ENCODE measurements at places on chromosomes 7 and 10.

- no peak for DNase-seq
Observed at GRCh38 chr10:6223981-6224380, 21.2 kb downstream of the PFKFB3 start.

GRCh38 chr10:102231357-102232318, 5.5 kb downstream of the ELOVL3 start:
- peak; percentile 28 for DNase-seq

DNA sequence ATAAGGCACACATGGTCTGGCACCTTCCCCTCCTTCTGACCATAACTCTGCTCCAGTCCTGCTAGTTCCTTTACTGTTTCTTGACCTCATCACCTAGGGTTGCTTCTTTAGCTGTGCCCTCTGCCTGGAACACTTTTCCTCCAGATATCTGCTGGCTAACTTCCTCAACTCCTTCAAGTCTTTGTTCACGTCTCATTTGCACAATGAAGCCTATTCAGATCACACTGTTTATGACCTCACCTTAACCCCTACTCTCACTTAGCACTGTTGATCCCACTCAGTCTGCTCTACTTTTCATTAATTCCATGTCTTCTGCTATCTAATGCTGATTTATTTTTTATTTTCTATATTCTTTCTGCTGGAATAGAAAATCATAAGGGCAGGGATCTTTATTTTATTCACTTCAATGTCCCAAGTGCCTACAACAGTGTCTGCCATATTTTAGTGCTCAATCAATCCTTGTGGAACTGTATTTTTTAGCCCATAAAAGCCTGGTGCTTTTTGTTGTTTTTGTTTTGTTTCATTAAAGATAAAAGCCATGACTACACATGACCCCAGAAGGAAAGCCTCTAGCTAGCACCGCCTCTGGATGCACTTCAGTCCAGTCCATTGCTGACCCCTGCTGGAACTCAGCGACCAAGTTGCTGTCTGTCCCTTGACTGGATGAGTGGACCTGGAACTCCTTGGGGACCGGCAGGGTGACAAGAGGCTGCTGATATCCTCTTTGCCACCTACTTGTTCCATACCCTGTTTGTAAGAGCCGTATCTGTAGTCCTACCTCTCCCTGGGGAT, 12.3 kb downstream of the KLF14 start:
- DNase-seq, result no peak

GRCh38 chr10:79266084-79266483, 81.2 kb upstream of the PPIF start:
- no peak for DNase-seq

- DNase-seq, result no peak
Observed at GRCh38 chr7:140610204-140611165, 30.1 kb downstream of the DENND2A start.

- DNase-seq, result no peak
Observed at GRCh38 chr7:142010952-142011548, 15.4 kb downstream of the MGAM start.

DNA sequence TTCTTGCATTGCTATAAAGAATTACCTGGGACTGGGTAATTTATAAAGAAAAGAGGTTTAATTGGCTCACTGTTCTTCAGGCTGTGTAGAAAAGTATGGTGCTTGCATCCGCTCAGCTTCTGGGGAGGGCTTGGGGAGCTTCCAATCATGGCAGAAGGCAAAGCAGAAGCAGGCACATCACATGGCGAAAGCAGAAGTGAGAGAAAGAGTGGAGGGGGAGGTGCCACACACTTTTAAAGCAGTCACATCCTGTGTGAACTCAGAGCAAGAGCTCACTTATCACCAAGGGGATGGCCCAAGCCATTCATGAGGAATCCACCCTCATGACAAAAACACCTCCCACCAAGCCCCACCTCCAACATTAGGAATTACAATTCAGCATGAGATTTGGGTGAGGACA, 303.5 kb downstream of the OTUD1 start:
- DNase-seq, result no peak

DNA sequence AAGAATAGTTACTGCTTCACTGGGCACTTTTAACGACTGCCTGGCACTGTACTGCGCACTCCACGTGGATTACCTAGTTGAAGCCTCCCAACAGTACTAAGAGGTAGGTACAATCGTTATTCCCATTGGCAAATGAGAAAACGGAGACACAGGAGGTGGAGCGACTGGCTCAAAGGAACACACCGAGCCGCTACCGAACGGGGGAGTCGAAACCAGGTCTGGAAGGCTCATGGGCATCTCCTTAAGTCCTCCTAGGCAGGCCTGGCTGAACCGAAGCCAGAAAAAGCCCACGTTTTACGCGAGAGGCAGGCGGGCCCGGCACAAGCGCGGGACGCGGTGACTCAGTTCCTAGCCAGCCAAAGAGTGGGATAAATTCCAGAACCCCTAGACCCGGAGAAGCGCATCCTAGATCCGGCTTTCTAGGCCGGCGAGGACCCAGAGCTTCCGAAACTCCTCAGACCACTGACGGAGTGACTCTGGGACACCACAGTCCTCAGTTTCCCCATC, 472 bp downstream of the PDAP1 start:
- no peak for DNase-seq

DNA sequence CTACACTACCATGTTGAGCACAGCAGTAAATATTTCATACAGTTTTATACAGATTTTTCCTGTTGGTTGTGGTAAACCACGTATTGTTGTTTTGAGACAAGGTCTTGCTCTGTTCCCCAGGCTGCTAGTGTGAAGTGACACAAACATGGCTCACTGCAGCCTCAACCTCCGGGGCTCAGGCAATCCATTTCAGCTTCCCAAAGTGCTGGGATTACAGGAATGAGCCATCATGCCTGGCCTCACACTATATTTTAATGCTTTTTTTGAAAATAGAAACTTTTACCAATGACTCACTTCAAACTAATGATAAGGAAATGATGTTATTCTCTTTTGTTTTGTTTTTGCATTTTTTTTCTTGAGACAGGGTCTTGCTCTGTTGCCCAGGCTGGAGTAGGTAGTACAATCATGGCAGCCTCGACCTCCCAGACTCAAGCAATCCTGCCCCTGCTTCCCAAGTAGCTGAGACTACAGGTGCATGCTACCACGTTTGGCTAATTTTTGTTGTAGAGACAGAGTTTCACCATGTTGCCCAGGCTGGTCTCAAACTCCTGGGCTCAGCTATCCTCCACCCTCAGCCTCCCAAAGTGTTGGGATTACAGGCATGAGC, 210.6 kb downstream of the TPST1 start:
- DNase-seq, result no peak

- DNase-seq, result no peak
Observed at GRCh38 chr10:26334232-26334931, 103.8 kb upstream of the APBB1IP start.

- DNase-seq, result no peak
Observed at GRCh38 chr7:102122026-102122425, 164.6 kb upstream of the SH2B2 start.

GRCh38 chr10:70191161-70191971, 21.1 kb upstream of the SAR1A start:
- no peak for DNase-seq

DNA sequence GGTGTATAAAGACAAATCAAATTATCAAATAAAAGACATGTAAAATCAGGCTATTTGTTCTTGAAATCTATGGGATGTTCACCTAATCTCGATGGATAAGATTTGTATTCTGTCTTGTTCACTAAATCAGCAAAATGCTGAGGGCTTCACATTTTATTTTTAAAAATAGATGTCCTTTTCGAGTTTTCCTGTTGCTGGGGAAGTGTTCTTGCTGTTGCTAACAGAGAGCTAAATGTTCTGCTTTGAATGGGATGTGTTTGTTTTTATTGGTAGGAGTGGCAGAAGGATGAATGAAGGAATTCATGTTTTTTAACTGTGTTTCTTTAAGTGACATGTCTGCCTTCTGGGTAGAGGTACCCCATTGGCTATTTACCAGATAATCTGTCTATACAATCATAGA, 7.3 kb upstream of the SNX13 start:
- no peak for DNase-seq

DNA sequence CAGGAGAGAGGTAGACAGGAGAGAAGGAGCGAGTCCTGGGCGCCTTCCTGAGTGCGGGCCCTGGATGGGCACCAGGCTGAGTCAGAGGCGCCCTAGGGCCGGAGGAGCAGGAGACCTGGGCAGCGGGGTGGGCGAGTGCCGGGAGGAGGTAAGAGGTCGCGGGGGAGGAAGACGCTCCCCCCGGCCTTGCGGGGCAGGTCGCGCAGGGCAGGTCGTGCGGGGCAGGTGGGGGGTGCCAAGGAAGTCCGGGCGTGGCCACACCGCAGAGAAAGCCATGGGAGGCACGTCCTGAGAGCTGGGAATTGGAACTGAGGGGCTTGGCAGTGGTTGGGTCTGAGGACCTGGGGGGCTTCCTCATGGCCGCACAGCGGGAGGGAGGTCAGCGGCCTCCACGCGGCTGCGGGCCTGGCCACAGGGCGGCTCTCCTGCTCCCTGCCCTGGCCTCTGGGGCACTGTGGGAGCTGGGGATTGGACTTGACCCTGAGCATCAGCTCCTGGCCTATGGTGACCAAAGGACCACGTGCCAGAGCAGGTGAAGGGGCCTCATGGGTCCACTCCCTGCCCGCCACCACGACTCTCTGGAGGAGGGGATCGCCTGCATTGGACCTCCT, 935 bp downstream of the MMP21 start:
- no peak for DNase-seq

DNA sequence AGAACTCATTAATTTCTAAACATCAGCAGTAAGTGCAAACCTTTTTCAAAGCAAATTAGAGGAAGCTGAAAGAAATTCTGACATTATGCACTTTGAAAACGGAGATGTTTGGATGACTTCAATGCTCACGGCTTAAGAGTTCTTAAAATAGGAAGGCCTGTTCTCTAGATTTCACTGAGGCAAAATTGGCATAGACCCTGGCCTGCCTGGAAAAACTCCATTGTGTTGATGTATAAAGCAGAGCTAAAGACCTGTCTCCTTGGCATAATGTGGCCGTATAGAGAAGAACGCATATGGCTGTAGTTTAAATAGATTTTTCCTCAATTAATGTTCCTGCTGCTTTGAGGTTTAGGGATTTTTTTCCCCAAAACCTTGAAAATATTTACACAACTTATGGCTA, 24.5 kb upstream of the AGMO start:
- DNase-seq, result no peak

GRCh38 chr10:122140461-122140902, 130.6 kb upstream of the BTBD16 start:
- no peak for DNase-seq

DNA sequence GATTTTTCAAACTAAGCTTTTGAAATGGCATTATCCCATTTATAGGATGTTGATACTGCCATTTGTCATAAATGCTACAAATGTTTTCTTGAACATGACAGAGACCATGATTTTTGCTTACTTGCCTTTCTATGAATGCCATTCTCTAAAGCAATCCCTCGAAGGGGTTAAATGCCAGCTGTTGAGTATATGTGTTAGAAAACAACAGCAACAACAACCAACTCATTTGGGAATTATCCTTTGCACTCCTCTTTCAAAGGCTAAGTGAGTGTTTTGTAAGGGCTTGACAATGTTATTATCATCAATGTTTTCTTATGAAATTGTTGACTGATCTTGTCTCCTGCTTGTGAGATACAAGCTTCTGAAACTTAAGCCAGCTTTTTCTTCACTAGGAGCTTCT, 529.4 kb downstream of the SORCS3 start:
- no peak for DNase-seq

DNA sequence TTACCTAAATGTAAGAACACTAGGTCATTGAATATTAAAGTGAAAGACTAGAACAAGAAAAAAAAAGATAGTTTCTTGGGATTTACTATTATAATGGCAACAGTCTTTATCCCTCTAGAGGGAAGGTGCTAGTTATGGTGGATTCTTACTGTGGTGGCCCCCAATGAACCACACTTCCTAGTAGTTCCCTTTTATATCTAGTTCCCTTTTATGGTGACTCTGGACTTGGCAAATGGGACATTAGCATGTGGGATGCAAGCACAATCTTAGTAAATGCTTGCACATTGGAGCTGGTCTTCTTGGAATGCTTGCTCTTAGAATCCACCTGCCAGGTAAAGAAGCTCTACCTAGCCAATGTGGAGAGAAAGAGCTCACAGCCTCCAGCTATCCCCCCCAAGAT, 430.2 kb downstream of the LRMDA start:
- no peak for DNase-seq

DNA sequence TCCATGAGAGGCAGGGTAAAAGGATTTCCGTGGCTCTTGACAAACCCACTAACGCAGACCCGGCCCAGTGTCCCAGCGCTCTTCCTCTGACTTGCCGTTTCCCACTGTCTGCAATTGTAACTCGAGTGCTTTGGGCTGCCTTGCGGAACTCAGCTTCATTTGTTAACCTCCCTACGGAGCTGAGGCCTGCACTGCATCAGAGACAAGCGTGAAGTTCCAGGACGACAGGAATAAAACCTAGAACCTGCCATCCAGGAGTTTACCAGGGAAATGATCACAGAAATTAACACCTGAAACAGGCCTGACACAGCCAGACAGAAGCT, 76.2 kb downstream of the SFMBT2 start:
- no peak for DNase-seq

- DNase-seq, result no peak
Observed at GRCh38 chr10:126669168-126669567, 1.3 kb downstream of the C10orf90 start.

DNA sequence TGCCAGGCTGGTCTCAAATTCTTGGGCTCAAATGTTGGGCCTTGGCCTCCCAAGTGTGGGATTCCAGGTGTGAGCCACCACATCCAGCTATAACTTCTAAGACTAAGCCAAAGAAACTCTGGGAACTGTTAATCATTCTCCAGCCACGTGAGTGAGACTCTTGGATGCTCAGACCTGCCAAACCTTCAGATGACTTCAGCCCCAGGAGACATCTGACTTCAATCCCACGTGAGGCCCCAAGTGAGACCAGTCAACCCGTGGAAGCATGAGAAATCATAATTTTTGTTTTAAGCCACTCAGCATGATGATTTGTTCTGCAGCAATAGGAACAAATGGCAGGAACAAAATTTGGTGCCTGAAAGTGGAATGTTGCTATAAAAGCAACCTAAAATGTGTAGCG, 4.3 kb upstream of the PCBD1 start:
- DNase-seq, result no peak

- DNase-seq, result no peak
Observed at GRCh38 chr7:124775422-124775821, 9.8 kb upstream of the GPR37 start.
